ENCODE measurements at places on chromosomes 11 and 22.

DNA sequence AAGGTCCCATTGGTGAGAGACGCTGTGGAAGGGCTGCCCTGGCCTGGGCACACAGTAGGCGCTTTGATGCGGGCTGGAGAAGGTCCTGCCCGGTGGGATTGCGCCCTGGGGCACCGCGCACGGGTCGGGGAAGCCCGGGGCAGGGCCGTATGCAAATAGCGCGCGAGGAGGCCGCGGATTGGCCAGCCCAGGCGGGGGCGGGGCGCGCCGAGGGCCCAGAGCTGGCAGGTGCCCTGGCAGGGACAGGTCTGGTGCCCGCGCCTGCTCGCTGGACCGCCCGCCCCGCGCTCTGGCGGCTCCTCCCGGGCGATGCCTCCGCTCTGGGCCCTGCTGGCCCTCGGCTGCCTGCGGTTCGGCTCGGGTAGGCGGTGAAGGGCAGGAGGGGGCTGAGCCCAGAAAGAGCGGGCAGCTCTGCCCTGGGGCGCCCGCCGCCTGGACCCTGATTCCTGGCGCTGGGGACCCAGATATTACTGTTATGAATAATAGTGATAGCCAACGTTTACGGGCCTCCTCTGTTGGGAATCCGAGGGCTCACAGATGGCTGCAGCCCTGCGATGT lies at the start of gene UPK3A:
UPK3A (plus strand) TSS at position 245 of the 558 bp plus-strand sequence; CDS start at position 310, 65 bp downstream.
- DNase-seq = no peak

DNA sequence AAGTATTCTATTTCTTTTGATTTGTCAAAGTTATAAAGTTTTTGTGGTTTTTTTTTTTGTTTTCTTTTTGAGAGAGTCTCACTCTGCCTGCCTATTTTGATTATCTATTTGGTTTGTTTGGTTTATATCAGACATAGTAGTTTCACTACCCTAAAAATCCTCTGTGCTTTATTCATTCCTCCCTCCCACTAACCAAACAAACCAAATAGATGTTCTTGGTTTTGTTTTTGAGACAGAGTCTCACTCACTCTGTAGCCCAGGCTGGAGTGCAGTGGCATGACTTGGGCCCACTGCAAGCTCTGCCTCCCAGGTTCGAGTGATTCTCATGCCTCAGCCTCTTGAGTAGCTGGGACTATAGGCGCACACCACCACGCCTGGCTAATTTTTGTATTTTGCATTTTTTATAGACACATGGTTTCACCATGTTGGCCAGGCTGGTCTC lies 67.9 kb downstream of the ENTHD1 start:
- DNase-seq = no peak

DNA sequence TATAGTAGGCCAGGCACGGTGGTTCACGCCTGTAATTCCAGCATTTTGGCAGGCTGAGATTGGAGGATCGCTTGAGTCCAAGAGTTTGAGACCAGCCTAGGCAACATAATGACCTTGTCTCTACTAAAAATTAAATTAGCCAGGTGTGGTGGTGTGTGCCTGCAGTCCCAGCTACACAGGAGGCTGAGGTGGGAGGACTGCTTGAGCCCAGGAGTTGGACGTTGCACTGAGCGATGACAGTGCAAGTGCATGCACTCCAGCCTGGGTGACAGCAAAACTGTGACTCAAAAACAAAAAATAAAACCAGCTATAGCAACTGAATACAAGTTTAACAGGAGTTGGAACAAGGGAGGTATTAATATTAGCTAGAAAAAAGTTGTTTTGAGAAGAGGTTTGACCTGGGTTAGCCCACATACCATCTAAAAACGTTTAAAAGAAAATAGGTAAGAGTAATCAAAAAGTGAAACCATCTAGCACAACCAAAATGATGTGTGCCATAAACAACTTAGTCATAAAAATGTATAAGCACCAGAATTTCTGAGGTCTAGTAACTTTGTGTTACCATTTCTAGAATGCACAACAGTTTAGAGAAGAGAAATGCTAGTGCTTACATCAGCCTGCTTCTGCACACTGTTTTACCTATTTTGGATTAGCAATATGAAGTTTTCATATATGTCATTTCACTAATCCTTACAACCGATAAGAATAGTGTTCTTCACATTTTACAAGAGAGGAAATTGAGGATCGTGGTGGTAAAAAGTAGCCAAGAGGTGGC lies 26.5 kb downstream of the NARS2 start:
- no peak for DNase-seq

GRCh38 chr11:67312187-67313021 lies 9.1 kb downstream of the SSH3 start:
- no peak for DNase-seq

DNA sequence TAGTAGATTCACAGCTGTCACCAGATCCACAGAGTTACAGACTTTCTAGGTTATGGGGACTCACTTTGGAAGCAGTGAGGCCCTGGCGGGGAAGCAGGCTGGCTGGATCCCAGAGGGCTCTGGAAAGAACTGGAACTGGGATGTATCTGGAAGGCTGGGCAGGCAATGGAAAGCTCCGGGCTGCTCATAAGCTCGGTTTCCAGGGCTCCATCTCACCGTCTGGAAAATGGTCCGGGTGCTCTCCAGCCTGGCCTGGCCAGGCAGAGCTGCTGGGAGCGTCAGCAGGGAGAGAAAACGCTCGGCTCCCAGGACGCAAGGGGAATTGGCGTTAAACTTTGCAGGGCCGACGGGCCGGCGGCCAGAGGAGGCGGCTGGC lies 335 bp upstream of the SEZ6L start:
- no peak for DNase-seq

DNA sequence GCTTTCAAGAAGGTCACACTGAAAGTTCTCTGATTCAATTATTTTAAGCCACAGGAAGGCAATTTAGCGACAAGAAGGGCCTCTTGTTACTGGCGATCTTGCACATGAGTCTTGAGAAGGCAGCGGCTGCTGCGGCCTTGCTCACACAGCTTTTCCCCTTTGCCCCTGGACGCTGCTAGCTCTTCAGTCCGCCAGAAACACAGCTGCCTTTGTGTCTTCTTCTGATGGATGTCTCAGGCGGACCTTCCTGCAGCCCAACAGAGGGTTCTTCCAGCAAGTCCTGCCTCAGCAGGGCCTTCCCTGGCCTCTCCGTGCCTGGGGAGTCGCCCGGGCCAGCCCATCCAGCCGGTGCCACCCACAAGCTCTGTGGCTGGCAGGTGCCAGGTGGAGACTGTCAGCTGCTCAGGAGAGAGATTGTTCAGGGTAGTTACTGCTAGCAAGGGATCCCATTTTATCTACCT lies 59.4 kb downstream of the PKNOX2 start:
- no peak for DNase-seq

DNA sequence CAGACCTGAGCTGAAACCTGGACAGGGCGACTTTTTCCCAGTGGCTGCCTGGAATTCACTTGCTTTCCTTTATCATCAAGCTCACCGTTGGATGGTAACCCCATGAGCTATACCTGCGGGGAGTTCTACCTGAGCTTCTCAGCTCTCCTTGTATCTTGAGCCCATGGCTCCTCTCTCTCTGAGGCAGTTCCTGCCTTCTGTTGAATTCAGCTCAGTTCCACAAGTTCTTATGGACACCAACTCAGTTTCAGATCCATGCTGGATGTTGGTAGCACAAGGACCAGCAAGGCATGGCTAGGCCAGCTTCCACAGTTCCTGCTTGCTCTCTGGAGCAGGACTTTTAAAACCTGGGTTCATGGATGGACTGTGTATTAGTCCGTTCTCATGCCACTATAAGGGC lies 58.3 kb upstream of the AMPD3 start:
- no peak for DNase-seq

DNA sequence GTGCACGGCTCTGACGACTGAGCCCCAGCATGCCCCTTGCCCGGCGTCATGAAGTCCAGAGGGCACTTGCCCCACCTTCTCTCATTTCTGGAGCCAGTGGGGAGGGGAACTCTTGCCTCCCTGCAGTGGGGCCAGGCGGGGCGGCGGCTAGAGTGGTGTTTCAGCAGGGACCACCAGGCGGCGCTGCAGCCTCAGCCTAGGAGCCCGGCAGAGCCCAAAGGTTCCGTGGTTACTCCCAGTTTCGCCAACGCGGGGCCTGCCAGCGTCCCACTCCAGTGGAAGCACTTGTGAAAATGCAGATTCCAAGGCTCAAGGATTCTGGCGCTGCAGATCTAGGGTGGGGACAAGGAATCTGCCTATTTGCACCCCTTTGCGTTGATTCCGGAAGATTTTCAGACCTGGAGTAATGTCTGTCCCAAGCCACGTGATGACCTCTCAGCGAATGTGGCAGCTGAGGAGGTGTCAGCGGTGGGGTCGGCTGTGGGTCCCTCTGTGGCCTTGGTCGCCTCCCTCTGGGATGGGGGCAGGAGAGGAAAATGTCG lies 55.7 kb downstream of the CD82 start:
- no peak for DNase-seq

- no peak for DNase-seq
These were observed 14.1 kb upstream of the PGM2L1 start for GRCh38 chr11:74412321-74412720.

GRCh38 chr22:32733196-32733768 lies 68.2 kb upstream of the TIMP3 start:
- DNase-seq = no peak

GRCh38 chr11:66976028-66976467 lies 944 bp downstream of the C11orf86 start:
- DNase-seq = no peak

GRCh38 chr22:45504373-45505341 lies 2.0 kb downstream of the FBLN1 start:
- no peak for DNase-seq

GRCh38 chr11:95700471-95700817 lies 89.1 kb downstream of the FAM76B start:
- no peak for DNase-seq

DNA sequence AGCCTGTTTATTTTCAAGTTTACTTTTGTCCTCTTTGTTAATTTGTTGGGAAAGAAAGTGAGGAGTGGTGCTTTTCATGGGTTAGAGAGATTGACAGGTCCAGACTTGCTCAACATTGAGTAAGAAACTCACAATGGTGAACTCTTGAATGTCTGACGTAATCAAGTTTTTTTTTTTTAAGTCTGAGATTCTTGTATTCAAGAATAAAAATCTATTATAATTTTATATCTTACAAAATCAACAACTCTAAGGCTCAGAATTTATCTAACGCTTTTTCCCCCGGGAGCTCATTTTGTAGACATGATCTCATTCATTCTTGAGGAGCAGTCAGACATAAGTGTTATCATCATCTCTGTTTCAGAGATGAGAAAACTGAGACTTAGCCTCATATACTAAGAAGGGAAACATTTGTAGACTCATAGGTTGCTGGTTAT lies 39.1 kb upstream of the SPTBN2 start:
- no peak for DNase-seq

DNA sequence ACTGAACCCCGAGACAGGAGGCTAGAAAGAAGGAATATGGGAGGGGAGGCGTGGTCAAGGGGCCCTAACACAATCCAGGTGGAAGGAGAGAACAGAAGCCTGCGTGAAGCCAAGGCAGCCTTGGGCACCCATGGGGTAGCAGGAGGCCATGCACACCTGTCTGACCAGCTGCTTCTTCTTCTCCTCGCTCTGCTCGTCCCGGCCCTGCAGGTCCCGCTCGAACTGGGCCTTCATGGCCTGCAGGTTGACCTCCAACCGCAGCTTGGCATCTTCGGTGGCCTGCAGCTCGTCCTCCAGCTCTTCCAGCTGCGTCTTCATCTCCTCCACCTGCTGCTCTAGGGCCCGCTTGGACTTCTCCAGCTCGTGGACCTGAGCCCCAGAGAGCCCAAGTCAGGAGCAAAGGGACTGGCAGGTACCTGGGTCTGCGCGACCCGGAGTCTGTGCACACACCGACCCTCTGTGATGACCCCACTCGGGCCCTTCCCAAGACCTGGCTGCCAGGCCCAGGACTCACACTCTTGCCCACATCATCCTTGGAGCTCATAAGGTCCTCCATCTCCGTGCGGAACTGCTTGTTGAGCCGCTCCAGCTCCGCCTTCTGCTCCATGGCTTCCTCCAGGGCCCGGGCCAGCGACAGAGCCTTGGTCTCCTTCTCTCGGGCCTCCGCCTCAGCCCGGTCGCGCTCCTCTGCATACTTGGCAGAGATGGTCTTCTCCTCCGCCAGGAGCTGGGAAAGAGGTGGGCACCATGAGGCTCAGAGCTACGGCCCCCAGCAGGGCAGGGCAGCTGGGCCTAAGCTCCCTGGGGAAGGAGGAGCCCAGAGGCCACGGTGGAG lies 35.9 kb downstream of the APOL1 start:
- DNase-seq = no peak

GRCh38 chr11:123719452-123719851 lies 22.0 kb downstream of the ZNF202 start:
- DNase-seq = no peak

DNA sequence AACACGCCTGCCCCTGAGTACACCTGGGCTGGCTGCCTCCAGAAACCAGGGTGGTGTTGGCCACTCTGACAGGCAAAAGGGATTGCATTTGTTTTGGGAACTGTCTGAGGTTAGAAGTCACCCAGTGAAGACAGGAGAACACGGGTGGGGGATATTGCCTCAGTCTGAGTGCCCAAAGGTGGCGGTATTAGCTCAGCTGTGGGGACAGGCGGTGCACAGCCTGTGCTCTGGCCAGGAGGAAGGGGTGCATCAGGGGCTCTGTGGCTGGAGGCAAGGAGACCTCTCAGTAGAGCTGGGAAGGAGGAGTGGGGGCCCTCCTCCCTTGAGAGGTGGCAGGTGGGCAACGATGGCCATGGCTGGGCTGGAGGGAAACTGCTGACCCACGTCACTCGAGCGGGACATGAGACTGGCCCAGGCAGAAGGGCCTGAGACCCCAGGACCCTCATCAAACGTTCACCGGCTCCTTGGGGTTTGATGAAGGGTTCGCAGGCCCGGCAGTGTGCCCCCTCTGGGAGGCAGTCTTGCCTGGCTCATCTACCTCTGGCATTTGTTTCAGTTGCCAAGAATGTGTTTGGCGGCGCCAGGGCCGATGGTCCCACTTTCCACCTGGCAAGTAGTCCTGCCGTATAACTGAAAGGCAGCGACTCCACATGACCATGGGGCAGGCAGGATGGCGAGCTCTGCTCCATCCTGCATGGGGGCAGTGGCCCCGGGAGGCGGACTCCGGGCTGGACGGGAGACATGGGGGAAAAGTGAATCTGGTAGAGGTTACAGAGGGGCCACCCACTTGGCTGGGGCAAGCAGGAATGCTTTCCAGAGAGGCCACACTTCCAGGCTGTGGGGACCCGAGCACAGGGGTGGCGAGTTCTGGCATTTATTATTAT lies 52.8 kb upstream of the SMIM38 start:
- DNase-seq = no peak

DNA sequence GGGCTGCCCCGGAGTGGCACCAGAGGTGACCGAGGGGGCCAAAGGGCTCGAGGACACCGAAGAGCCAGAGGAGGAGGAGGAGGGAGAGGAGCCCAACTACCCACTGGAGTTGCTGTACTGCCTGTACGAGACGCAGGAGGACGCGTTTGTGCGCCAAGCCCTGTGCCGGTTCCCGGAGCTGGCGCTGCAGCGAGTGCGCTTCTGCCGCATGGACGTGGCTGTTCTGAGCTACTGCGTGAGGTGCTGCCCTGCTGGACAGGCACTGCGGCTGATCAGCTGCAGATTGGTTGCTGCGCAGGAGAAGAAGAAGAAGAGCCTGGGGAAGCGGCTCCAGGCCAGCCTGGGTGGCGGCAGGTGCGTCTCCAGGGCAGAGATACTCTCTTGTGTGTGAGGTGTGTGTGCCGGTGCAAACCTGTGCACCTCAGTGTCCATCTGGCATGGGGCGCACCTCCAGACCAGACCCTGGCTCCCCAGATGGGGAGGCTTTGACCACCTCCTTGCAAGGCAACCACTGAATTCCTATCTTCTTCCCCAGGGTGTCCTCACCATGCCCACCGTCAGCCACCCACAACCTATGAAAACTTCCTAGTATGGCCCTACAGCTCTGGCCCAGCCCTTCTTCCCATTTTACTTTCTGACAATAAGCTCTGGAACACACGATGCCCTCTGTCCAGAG lies 3.4 kb downstream of the NLRP6 start:
- no peak for DNase-seq

GRCh38 chr11:60831501-60832079 lies 10.3 kb upstream of the CCDC86 start:
- no peak for DNase-seq

Measured in AG04450 (cell line).